ENCODE measurements at places on chromosomes 11 and 22. TPM values are rescaled to one million over a fixed set of nuclear protein-coding genes. Genes with fewer than 3 reads are reported as not detected.

DNA sequence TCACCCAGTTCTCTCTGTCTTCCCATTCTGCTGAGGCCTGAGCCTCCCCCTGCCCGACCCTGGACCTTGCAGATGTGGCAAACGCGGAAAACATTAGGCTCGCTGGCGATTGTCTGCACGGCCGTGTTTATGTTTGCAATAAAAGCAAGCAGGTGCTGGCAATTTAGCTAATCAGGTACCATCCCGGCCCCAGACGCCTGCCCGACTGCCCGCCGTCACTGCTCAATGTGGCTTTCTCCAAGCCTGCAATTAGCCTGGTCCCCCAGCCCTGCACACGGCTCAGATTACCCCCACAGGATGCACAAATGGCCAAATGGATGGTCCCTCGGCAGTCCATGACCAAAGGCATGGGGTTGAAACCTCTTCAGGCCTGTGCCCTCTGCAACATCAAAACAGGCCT is 259.7 kb downstream of the MN1 start:
- DNase-seq: no peak

GRCh38 chr11:33320814-33321330 is 63.7 kb downstream of the HIPK3 start:
- DNase-seq: no peak

The GSTT2B gene
- 30.4 TPM for polyA plus RNA-seq

DNA sequence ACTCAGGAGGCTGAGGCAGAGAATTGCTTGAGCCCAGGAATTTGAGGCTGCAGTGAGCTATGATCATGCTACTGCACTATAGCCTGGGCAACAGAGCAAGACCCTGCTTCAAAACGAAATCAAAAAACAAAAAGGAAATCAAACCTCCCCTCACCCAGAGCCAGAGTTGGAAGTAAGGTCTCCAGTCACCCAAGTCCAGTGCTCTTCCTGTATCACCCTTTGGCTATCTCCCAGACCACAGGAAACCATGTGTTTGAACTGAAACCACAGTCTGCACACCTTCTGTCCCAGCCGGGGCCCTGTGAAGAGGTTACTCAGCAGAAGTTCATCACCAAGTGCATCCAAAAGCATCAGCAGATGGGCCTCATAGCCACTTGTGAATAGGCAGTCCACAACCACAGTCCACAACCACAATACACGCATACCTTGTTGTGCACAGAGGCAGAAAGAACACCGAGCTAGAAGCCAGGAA is 4.6 kb downstream of the MYH9 start:
- DNase-seq: no peak

GRCh38 chr11:126744699-126745098 is 255.9 kb downstream of the KIRREL3 start:
- no peak for DNase-seq

DNA sequence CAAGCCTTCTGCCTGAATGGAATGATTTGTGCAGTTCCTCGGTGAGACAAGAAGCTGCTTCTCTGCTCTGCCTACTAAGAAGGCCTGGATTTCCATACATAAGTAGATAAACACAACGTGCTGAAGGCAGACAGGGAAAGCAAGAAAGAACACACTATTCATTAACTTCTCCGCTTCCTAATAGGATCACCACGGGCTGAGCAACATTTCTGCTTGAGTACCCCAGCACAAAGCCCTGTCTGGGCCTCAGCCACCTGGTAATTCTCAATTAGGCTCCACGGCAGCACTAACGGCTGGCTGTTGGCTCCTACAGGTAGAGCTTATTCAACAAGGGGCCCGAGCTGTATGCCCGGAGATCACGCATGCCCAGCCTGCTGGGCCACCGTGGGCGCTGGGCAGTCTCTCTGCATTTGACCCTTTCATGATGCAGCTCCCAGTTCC is 1156.6 kb downstream of the TBC1D22A start:
- no peak for DNase-seq

GRCh38 chr11:93921695-93922468 is 71.5 kb upstream of the VSTM5 start:
- no peak for DNase-seq

DNA sequence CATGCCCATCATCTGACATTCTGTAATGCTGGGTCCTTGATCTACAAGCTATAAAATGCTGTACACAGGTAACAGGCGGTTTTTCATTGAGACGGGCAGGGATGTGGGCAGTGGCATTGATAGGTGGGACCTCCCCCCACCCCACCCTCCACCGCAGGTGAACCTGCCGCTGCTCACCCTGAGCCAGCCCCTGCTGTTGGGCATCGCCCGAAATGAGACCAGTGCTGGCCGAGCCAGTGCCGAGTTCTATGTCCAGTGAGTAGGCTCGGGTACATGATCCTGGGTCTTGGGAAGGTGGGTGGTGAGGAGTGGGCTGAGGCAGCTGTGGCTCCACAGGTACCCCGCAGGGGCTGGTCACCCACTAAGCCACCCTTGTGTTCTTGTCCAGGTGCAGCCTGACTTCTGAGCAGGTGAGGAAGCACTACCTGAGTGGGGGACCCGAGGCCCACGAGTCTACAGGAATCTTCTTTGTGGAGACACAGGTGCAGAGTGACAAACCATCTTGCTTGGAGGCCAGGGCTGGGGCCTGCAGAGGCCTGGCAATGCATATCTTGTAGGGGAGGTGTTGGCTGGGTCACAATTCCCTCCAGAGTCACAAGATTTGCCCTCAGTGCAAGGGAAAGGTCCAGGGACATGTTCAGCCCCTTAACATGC is 1.1 kb upstream of the DNAJC4 start:
- no peak for DNase-seq

The SLC22A8 gene
- polyA plus RNA-seq: not detected

GRCh38 chr11:34427186-34427805 is 11.4 kb upstream of the CAT start:
- no peak for DNase-seq

GRCh38 chr11:119580081-119580480 is 148.9 kb downstream of the NECTIN1 start:
- no peak for DNase-seq

DNA sequence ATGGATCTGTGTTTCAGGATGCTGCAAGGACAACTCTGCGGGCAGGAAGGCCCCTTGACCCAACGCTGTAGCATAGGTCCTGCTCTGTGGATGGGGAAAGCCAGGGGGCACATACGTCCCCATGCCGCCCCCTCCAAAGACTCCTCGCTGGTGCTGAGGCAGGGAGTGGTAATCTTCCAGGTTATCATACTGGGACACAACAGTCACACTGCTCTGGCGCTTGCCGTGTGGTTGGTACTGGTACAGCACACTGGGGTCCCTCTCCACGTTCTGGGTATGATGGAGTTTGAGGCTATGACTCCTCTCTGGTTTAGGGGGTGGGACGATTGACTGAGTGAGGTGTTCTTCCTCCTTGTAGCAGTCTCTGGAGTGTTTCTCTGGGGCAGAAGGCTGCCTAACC is 26.2 kb upstream of the TP53AIP1 start:
- no peak for DNase-seq

DNA sequence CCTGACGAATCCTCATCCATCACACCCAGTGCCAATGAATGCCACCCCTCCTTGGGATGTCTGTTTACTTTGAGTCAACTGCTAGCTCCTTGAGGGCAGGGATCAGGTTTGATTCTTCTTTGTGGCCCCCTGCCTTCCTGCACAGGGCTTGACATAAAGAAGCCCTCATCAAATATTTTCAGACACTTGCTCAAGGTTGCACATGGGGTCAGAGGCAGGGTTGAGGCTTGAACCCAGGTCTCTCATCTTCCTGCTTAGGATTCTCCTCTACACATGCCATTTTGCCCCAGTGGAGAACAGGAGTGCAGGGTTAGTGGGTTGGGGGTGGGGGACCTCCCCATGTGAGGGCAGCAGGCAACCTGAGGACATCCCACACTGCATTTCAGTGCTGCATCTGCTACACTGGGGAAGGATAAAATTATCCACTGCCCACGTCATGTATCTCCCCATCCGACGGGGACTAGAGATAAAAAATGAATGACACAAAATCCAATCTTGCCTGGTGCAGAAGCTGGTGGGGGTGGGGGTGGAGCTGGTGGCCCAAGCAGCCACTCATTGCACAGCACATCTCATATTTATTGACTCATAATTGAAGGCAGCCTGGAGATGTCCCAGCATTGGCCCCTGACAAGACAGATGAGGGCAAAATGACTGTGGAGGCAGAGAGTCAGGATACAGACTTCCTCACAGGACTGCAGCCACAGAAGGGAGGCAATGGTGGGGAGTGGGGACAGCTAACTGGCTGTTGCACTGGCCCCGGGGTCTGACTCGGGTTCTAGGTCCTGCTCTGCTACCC is 41.3 kb downstream of the NEU3 start:
- DNase-seq: no peak

DNA sequence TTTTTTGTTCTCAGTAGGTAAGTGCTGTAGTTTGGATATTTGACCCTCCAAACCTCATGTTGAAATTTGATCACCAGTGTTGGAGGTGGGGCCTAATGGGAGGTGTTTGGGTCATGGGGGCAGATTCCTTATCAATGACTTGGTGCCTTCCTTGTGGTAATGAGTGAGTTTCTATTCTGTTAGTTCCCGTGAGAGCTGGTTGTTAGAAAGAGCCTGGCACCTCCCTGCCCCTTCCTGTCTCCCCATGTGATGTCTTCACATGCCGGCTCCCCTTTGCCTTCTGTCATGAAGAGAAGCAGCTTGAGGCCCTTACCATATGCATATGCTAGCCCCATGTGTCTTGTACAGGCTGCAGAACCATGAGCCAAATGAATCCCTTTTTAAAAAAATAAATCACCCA is 138.3 kb downstream of the TMEM135 start:
- DNase-seq: no peak

DNA sequence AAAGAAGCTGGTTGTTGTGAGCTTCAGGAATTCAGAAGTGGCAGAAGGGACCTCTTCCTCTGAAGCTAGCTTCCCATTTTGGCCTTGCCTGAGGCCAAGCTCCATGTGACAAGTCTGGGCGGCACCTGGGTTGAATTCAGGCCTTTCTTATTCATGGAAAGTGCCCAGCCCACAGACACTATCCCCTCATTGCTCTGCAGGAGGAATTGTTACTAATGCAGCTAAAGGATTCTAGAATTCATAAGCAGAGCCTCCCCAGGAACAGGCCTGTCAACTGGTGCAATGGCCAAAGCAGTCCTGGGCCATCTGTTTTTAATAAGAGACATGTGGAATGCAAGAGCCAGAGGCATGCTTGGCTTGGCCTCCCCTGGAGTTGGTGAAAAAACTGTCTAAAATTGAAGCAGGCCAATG is 71.4 kb downstream of the SLC1A2 start:
- no peak for DNase-seq

The RFPL1 gene
- polyA plus RNA-seq: not detected

DNA sequence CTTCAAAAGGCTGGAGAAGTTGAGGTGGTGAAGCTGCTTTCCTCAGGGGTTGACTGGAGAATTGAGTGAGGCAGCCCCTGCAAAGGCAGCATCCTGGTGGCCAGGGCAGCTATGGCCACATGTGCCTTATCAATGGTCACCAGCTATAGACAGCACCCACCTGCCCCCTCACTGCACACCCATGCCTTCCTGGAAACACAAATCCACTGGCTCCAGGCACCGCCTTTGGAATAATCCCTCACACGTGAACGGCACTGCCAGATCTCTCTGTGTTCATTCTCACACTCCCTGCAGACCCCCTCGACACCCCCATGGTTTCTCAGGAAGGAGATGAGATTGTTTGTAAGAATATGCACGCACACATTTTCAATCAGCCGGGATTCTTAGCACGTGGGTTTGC is 1297.8 kb downstream of the TBC1D22A start:
- DNase-seq: no peak

The PTGDR2 gene
- polyA plus RNA-seq: 0.98 TPM

The SLC22A6 gene
- not detected for polyA plus RNA-seq

- DNase-seq: no peak
These were observed 217.9 kb downstream of the DSCAML1 start for GRCh38 chr11:117579161-117579560.

The OR8D1 gene
- polyA plus RNA-seq: not detected

DNA sequence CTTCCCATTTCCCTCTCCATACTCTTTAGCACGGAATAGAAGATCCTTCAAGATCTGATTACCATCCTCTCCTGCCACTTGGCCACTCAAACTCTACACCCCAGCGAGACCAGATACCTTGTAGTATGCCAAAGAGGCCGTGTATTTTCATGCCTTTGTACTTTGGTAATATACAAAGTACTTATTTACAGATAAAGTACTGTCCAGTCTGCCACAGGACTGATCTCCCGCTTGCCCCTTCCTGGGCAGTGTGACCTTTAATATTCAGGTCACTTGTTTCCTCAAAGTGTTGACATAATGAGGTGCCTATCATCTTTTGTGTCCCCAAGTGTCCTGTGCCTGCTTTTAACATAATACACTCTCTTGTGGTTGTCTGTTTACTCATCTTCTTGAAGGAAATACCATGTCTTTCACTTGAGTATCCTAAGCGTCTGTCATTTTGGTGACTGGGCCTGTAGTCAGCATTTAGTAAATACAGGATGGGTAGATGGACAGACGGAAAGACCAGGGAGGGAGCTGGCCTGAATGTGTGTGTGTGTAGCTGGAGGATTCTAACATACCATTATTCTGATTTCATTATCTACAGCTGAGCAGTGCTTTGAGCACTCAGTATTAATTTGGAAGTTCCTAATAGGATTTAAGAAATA is 137.4 kb downstream of the NAV2 start:
- no peak for DNase-seq

DNA sequence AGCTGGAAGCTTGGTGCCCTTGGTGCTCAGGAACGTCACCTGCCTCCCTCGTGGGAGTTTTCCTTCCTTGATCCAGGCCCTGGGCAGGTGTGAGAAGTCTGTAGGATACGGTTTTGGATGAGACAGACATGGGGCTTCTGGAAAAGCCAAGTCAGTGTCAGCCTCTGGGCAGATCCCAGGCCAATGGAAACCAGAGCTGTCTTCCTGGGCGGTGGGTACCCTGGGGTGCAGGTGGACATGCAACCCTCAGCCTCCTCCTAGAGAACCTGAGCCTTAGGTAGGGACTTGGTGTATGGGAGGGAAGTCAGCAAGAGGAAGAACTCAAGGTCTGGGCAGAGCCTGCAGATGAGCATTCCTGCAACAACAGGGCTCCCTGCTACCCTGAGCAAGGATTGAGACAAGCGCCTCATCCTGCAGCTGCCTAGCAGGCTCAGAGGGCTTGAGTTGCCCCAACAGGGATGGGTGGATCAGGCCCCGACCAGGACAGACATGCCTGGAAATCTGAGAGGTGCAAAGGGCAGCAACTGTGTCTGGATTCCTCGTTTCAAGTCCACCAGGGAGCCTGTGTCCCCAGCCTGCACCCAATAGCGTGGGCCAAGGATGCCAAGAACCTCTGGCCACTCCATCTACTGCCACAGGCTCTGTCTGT is 37.6 kb upstream of the SYT13 start:
- DNase-seq: no peak

All from urinary bladder (tissue), 4 donors.